ENCODE measurements at places on chromosomes 7 and 10. TPM values are rescaled to one million over a fixed set of nuclear protein-coding genes. Genes with fewer than 3 reads are reported as not detected.

The RET gene
- 0.10 TPM for total RNA-seq

GRCh38 chr7:7565746-7566650, 686 bp upstream of the MIOS start:
- H3K4me3 ChIP-seq: no peak overlapping the region
- no peak for DNase-seq
- peaks cover 27% of the 10 kb centered on the region for H3K36me3 ChIP-seq

DNA sequence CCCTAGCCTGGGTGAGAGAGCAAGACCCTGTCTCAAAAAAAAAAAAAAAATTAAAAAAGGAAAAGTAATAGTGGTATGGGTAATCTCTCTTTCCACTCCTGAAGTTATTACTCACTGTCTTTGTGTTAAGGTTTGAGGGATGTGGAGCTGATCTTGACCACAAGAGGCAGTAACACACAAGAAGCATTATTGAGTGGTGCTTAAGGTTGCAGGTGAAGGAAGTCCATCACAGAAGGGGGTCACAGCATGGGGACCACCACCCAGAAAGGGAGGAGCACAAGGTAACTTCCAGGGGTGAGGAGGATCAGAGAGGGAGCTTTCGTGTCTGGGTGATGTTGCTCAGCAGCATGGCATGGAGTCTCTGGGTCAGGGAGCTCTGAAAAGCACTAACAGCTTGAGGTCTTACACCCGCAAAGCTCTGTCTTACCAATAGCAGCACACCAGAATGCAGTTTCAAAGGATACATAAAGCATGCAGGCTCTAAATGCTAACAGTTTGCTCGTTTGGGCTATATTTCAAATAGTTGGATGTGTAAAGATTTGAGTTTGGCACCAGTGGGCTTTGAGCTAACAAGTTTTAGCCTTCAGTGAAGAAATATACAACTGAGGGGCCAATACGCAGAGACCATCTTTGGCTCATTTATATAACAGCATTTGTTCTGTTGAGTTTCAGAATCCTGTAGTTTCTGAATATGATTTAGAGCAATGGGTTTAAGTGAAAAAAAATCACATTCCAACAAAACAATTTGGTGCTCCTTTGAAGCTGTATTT, 100.4 kb upstream of the DNAJC1 start:
- no peak overlapping the region for H3K4me3 ChIP-seq
- H3K27ac ChIP-seq: no peak overlapping the region
- DNase-seq: no peak

DNA sequence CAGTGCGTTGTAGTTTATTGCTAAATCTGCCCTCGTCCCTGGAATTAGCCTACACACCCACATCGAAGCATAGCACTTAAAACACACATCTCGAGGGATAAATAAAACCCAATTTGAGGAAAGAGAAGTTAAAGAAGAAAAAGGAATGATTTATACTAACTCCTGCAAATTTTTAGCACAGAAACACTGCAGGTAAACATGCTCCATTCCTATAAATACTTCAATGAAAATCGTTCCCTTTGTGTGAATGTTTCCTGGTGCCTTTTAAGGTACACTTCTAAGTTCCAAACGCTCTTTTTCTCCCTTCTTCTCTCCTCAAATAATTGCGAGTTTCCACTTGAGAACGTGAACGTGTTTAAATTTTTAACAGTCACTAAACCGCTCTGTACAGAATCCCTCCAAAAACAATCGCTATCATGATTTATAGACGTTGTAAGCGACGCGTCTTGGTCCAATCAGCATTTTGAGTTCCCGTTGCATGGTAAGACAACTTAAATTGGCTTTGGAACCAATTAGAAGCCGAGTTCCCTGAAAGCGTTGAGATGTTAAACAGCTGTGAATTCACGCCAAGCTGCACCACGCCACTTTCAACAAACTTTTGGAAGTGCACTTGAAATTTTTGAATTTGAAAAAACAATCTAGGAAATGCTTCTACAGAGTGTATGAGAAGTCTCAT, 12.5 kb upstream of the EBLN1 start:
- peak; percentile 64 for DNase-seq
- no peaks in the 10 kb centered on the region for H3K36me3 ChIP-seq
- H3K27ac ChIP-seq: peak overlapping the region; percentile 98
- H3K4me1 ChIP-seq: peaks cover 29% of the 10 kb centered on the region
- H3K27me3 ChIP-seq: peaks cover 17% of the 10 kb centered on the region

DNA sequence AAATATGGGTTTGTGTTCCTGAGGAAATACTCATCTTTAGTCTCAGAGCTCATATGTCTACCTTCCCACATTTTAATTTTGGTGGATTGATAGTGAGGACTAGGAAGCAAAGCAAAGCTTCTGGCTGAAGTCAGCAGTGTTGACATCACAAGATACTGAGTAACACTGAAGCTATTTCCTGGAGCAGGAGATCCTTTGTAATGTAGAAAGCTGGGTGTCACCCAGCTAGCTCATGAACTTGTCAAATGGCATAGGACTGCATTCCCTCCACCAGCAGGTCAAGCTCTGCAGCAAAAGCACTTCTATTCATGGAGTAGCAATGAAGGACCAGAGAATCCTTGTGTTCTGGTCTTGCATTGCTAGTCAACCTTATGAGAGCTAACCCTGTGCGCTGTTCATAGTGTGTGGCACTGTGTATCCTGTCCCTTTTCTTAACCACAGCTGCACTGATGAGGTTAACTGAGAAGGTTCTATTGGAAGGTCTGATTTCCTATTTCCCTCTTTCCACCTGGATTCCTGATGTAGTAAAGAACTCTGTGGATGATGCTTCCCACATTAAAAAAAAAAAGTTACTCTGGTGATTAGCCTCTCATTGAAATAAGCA, 94.8 kb upstream of the ZNF804B start:
- H3K27me3 ChIP-seq: no peaks in the 10 kb centered on the region
- no peak for DNase-seq
- no peak overlapping the region for H3K27ac ChIP-seq
- H3K36me3 ChIP-seq: no peaks in the 10 kb centered on the region
- H3K4me3 ChIP-seq: no peak overlapping the region
- no peaks in the 10 kb centered on the region for H3K4me1 ChIP-seq

The COL26A1 gene
- total RNA-seq: not detected

DNA sequence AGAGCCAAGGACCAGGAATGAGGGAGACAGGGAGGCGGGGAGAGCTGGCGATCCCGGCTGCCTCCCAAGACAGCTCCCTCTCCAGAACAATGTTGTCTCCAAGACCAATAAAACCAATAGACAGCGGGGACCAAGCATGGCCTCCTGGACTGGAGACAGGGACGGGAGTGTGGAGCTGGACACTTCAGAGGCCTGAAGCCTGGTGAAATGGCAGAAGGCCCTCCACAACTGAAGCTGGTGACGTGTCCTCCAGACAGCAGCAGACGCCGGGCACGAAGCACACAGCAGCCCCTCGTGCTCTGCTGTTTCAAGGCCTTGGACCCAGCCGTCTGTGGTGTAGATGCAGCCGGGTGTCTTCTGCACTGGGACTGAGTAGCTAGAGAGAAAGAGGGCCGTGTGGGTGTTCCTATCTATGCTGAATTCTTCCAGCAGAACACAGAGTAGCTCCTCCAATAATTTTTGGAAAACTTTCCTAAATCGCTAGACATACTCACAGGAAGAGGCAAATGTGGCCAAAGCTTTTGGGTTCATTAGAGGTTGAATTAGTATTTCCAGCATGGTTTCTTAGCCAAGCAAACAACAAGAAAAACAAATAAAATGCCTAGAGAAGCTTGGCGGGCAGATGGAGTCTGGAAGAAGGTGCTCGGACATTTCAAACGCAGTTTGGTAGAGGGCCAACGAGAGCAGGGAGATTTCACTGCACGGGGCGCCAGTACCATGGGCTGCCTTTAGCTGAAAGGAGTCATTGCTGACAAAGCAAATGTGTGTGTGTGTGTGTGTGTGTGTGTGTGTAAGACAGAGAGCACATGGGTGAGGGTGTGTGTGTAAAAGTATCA, 570.4 kb downstream of the TCERG1L start:
- H3K4me3 ChIP-seq: no peak overlapping the region
- no peaks in the 10 kb centered on the region for H3K27me3 ChIP-seq
- no peak overlapping the region for H3K27ac ChIP-seq

- no peaks in the 10 kb centered on the region for H3K36me3 ChIP-seq
- no peak overlapping the region for H3K4me3 ChIP-seq
- H3K27ac ChIP-seq: no peak overlapping the region
- no peaks in the 10 kb centered on the region for H3K4me1 ChIP-seq
Measured at GRCh38 chr7:4043988-4044387, 638.1 kb upstream of the FOXK1 start.

DNA sequence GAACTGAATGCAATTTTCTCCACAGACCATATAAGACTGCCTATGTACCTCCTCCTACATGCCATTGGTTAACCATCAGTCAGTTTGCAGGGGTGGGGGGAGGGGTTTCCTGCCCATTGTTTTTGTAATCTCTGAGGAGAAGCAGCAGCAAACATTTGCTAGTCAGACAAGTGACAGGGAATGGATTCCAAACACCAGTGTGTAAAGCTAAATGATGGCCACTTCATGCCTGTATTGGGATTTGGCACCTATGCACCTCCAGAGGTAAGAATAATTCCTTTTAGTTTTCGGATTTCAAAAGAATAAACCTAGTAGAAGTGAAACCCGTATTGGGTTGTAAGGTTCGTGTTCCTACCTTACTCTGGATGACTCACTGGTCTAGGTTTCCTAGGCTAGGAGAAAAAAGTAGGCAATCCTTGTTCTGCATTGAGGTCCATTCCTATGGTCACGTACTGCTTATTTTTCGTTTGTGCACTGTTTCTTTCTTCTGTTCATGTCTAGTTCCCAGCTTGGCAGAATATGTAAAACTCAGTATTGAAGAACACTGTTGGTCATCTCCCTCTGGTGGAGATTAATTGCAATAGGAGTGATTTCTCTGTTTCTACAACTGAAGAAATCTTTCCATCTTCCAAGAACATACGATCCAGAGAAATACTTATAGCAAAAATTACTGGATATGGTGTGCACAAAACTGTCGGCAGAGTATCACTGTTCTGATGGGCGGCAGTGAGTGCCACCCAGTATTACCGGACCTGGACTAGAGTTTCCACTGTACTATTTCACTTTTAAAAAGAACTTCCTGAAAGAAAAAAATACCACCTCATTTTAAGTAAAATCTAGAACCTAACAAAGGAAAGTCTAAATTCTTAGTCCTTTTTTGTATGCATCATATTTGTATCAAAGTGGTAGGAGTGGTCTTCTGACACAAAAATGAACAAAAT, at the start of gene AKR1C3:
Gene AKR1C3, plus strand, starts transcription at position 150 of the 941 bp plus-strand sequence. Its CDS starts 31 bp downstream, at position 181.
- peaks cover 19% of the 10 kb centered on the region for H3K27me3 ChIP-seq
- H3K4me3 ChIP-seq: peak within 1 kb of the TSS; percentile 68
- no peaks in the 10 kb centered on the region for H3K36me3 ChIP-seq
- H3K4me1 ChIP-seq: peaks cover 10% of the 10 kb centered on the region

The CDK1 gene
- total RNA-seq: 132 TPM

- no peak overlapping the region for H3K27ac ChIP-seq
- DNase-seq: no peak
- no peaks in the 10 kb centered on the region for H3K27me3 ChIP-seq
- H3K36me3 ChIP-seq: no peaks in the 10 kb centered on the region
- H3K4me3 ChIP-seq: no peak overlapping the region
Measured at GRCh38 chr10:15658069-15658702, 61.5 kb downstream of the ITGA8 start.

The FEZF1 gene
- not detected for total RNA-seq

- no peaks in the 10 kb centered on the region for H3K27me3 ChIP-seq
- peak; percentile 46 for DNase-seq
- H3K27ac ChIP-seq: no peak overlapping the region
Measured at GRCh38 chr10:103605359-103606096, 112.0 kb downstream of the NEURL1 start.

GRCh38 chr7:55571511-55572377, 558 bp downstream of the VOPP1 start:
- peak; percentile 66 for DNase-seq
- H3K27ac ChIP-seq: peak overlapping the region; percentile 93
- H3K4me1 ChIP-seq: peaks cover 72% of the 10 kb centered on the region
- H3K36me3 ChIP-seq: peaks cover 25% of the 10 kb centered on the region

The BAZ1B gene
- 96.5 TPM for total RNA-seq

The HPSE2 gene
- total RNA-seq: not detected

The LRRC4 gene
- total RNA-seq: not detected

GRCh38 chr10:114326795-114327194, 77.5 kb downstream of the AFAP1L2 start:
- no peaks in the 10 kb centered on the region for H3K4me1 ChIP-seq
- H3K4me3 ChIP-seq: no peak overlapping the region
- no peaks in the 10 kb centered on the region for H3K36me3 ChIP-seq
- H3K27me3 ChIP-seq: no peaks in the 10 kb centered on the region
- H3K27ac ChIP-seq: peak overlapping the region; percentile 73

The UNC5B gene
- total RNA-seq: not detected

- no peak overlapping the region for H3K27ac ChIP-seq
- no peaks in the 10 kb centered on the region for H3K36me3 ChIP-seq
- H3K4me1 ChIP-seq: peaks cover 7% of the 10 kb centered on the region
- no peak for DNase-seq
- peaks cover 61% of the 10 kb centered on the region for H3K27me3 ChIP-seq
- H3K4me3 ChIP-seq: no peak overlapping the region
Measured at GRCh38 chr10:71210542-71210871, 1.9 kb upstream of the UNC5B start.

The HOXA1 gene
- total RNA-seq: 0.58 TPM

DNA sequence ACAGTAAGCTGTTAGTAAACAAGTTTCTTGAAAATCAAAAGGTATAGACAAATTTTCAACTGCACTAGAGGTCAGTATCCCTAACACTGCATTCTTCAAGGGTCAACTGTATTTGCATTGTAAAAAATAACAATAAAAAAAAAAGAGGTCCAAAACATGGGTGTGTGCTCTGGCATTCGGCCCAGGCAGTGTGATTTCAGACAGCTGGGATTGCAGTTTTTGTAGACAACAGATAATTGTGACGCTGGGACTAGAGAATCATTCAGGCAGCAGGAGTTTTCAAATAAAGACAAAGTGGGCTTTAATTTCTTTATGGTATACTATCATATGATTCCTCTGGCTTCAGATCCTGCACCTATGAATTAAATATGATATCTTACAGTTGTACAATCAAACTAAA, 543.2 kb upstream of the SEMA3D start:
- H3K27me3 ChIP-seq: no peaks in the 10 kb centered on the region
- no peak overlapping the region for H3K27ac ChIP-seq
- no peaks in the 10 kb centered on the region for H3K4me1 ChIP-seq
- H3K36me3 ChIP-seq: no peaks in the 10 kb centered on the region

The HACD1 gene
- 0.47 TPM for total RNA-seq

The SAP25 gene
- total RNA-seq: 34.6 TPM

DNA sequence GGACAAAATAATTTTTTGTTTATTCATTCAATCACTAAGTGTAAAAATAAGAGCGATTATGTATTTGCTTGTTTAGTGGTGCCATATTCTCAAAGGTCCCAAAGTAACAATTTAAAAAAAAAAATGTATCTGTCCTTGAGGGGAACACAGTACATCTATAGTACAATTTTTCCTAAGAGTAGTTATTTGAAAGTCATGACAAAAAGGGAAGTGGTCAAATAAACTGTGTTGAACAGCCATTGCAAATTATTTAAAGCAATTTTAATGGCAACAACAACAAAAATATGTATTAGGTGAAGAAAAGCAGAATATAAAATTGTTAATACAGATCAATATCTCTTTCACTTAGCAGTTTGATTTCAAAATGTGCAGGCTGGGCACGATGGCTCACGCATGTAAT, 943.5 kb downstream of the CNTNAP2 start:
- H3K4me3 ChIP-seq: no peak overlapping the region
- H3K27me3 ChIP-seq: no peaks in the 10 kb centered on the region
- H3K4me1 ChIP-seq: no peaks in the 10 kb centered on the region

The NANOS1 gene
- total RNA-seq: 0.12 TPM

GRCh38 chr10:108721874-108722273, 1201.4 kb downstream of the XPNPEP1 start:
- no peak for DNase-seq
- H3K27ac ChIP-seq: no peak overlapping the region
- no peaks in the 10 kb centered on the region for H3K4me1 ChIP-seq
- no peak overlapping the region for H3K4me3 ChIP-seq

- H3K27ac ChIP-seq: no peak overlapping the region
- no peaks in the 10 kb centered on the region for H3K27me3 ChIP-seq
- no peaks in the 10 kb centered on the region for H3K36me3 ChIP-seq
- H3K4me1 ChIP-seq: no peaks in the 10 kb centered on the region
- H3K4me3 ChIP-seq: no peak overlapping the region
Measured at GRCh38 chr7:54880326-54880989, 121.4 kb upstream of the SEC61G start.
